BE2C (cell line): ENCODE measurements at places on chromosomes 2 and 18.

DNA sequence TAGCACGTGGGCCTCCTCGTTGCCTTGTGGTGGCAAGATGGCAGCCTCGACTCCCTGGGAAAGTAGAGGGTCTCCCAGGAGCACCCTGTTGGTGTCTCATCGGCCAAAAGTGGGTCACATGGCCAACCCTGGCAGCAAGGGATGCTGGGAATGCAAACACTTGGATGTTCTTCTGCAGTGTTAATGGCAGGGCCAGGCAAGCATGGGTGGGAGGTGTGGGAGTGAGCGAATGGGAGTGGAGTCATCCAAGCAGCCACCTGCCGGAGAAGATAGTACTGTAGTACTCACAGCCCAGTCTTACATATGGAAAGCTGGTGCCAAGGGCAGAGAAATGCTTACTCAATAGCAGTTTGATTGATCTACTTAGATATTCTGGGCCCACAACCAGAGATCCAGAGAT lies 122.2 kb downstream of the INHBB start:
- no peak for DNase-seq

DNA sequence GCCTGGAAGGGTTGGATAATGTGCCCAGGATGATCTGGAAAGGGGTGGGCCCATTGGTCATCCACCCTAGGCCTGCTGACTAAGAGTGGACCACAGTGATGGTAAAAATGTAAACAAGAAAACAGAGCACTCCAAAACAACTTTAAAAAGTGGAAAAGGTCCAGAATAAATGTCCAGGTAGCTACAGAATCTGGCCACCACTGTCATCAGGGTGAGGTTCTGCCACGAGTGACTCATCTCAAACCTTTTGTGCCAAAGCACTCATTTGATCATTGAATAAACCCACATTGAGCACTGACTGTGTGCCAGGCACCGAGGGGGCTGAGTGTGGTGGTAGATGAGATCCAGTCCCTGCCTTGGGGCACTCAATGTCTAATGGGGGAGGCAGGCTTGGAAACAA lies 64.9 kb downstream of the EMX1 start:
- no peak for DNase-seq

GRCh38 chr2:136658201-136658600 lies 107.1 kb upstream of the THSD7B start:
- no peak for DNase-seq

GRCh38 chr18:70314151-70314782 lies 25.4 kb downstream of the SOCS6 start:
- no peak for DNase-seq

DNA sequence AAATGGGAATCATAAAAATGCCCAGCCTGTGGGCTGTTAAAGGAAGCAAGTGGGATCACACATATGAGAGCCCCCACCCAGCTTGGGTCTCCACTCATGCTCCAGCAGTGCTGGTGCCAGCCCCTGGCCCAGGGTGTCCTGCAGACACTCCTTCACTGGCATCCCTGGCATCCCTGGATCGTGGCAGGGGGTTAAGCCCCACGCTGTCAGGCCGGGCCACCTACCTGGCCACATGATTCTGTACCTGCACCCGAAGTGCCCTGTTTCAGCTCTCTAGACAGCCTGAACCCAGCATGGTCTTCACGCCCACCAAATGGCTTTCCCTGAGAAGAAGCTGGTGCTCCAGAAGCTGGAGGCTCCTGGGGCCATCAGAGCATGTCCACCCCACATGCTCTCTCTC lies 137.4 kb downstream of the INHBB start:
- DNase-seq = no peak
